ENCODE measurements at places on chromosomes 13 and 19.

DNA sequence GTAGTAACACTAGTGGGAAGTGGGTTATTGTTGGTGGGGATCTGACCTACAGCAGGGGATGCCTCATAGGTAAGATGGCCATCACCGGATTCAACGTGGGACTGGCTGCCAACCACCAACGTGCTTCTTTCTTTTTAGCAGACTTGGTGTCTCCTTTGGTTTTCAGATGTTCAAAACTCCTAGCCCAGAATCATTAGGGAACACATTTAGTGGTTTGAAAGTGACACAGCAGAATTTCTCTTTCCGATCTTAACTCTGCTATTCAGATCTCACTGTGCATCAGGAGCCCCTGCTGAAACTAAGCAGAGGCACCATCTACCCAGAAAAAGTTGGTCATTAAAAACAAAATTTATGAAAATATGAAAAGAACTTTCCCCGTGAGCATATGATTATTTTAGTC lies 36.7 kb upstream of the PCDH8 start:
- no peak for DNase-seq

DNA sequence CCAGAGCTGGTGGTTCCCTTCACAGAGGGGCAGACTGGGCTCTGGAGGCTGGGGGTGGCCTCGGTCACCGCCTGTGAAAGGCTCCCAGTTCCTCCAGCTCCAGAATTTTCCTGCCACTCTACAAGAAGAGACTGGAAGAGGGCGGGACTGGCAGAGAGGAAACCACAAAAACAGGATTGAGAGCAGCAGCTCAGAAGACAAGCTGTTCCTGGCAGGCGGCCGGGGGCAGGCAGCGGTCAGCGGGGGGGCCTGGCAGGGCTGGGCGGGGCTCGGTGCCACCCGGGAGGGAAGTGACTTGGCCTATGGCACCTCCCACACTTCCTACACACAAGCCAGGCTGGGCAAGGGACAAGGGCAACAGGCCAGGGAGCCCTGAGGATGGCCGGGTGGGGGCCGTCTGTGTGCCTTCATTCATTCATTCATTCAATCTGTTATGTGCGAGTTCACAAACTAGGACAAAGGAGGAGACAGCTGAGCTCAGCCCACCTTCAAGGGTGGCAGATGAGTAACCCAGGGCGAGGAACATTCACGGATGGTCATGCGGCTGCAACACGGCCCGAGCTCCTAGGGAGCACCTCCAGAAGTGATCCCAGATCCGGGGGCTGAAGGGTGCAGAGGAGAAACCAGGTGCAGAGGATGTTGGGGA lies 16.9 kb upstream of the BTBD2 start:
- no peak for DNase-seq

- no peak for DNase-seq
These were observed 551 bp downstream of the FZR1 start for GRCh38 chr19:3506384-3507340.

DNA sequence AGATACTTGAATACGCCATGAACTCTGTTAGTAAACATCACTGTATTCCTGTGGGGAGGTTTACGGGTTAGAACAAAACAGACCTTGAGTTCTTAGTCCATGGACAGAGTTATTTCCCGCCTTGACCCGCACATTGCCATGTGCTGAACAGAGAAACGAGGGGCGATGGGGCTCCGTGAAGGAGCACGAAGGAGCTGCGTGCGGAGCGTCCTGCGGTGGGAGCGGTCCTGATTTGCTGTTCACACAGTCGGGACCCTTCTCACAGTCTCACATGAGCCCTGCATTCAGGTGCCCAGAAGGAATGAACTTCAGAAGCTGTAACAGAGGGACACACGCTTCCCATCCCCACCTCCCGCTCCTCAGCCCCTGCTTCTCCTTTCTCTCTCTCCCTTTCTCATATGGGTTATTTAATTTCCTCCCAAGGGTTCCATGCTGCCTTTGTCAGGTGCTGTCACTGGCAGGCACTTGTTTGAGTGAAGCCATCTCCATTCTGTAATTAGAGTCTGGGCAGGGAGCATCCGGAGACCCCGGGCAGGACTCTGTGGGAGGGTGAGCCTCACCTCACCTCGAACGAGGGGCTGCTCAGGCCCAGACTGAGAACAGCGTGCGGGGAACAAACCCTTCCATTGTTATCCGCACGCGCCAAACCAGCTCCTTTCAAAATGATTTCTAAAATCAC lies 76.9 kb downstream of the TEX29 start:
- DNase-seq = no peak

DNA sequence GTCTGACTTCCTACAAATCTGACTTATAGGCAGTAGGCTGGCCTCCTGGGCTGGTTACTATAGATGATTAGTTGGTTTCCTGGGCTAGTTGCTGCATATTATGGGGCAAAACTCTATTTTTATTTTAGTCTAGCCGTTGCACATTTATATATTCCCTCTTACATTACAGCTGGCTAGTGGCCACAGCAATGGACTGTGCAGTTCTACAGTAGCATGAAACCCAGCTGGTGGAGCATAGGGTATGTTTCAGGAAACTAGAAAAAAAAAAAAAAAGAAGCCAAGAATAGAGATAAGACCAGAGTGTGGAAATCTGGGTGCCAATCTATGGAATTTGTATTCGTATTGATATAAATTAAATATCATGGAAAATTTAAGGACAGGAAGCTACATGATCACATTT lies 304.4 kb upstream of the NBEA start:
- no peak for DNase-seq

GRCh38 chr19:39595950-39596349 lies 6.4 kb upstream of the LGALS13 start:
- DNase-seq = no peak

DNA sequence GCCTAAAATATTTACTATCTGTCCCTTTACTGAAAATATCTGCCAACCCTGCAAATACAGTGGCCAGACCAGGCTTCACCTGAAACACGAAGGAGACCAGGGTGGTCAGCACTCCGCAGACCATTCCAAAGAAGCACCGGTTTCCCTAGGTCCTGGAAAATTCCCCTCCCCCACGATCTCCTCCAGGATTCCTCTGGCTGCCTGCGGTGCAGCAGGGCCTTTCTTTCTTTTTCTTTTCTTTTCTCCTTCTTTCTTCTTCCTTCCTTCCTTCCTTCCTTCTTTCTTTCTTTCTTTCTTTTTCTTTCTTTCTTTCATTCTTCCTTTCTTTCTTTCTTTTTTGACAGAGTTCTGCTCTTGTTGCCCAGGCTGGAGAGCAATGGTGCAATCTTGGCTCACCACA lies 152.7 kb downstream of the USP12 start:
- no peak for DNase-seq

GRCh38 chr19:17328517-17329365 lies 5.9 kb downstream of the ANO8 start:
- DNase-seq = no peak

GRCh38 chr13:25707726-25708125 lies 336.0 kb downstream of the ATP8A2 start:
- DNase-seq = no peak

GRCh38 chr13:20721454-20722357 lies 18.2 kb downstream of the IL17D start:
- DNase-seq = no peak

- DNase-seq = no peak
These were observed 275.6 kb downstream of the KLF5 start for GRCh38 chr13:73334445-73334844.

- DNase-seq = no peak
These were observed 18.7 kb downstream of the ACTN4 start for GRCh38 chr19:38665950-38666662.

- no peak for DNase-seq
These were observed 6.2 kb downstream of the NUMBL start for GRCh38 chr19:40684280-40684679.

- DNase-seq = no peak
These were observed 11.7 kb downstream of the TJP3 start for GRCh38 chr19:3719868-3720267.

- no peak for DNase-seq
These were observed 255.3 kb downstream of the TEX29 start for GRCh38 chr13:111575719-111576118.

GRCh38 chr19:1105008-1105872 lies 1.4 kb downstream of the GPX4 start:
- peak; percentile 88 for DNase-seq

GRCh38 chr13:104491916-104492315 lies 1425.7 kb upstream of the SLC10A2 start:
- DNase-seq = no peak

DNA sequence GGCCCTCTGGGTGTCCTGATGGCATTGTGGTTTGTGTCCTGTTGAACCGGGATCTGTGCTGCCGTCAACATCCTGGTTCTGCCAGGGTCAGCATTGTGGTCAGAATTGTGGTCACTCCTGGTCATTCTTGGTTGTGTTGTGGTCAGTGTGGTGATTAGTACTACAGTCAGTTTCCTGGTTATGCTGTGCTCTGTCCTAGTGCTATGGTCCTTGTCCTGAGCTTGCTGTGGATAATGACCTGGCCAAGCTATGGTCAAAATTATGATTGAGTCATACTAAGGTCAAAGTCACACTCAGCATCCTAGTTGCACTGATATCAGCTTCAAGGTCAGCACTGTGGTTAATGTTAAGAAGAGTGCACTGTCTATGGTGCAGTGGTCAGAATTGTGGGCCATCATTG lies 4.5 kb upstream of the OLFM2 start:
- DNase-seq = no peak

- no peak for DNase-seq
These were observed 2.7 kb upstream of the IGFL4 start for GRCh38 chr19:46043519-46043918.

DNA sequence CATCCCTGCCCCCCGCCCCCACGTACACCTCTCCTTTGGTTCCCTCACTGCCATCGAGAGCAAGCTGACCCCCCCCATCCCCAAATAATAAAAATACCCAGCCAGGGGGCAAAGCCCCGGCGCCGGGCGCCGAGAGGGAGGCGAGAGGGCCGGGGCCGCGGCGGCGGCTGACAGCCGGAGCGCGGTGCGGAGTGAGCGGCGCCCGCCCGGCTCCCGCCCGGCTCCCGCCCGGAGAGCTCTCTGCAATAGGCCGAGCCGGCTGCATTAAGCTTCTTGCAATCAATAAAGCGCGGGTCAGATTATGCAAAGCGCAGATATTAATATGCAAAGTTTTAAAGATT lies 40.9 kb downstream of the DEDD2 start:
- DNase-seq = peak; percentile 49

DNA sequence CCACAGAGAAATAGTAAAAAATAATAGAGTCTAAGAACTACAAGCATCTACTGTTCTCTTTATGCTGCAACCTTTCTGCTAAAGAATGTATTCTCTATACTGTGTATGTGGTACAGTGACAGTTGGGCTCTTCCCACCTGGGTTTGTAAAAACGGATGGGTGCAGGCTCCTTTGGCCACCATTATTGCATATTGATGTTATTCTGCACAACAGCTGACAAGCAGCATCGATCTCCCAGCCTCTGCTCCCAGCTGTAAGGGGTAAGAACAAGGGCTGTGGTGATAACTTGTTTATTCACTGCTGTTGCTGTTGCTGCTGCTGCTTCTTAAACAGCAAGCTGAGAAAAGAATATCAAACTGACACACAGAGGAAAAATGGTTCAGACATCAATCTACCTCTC lies 56.1 kb downstream of the KCNRG start:
- DNase-seq = no peak

GRCh38 chr13:77386046-77386445 lies 59.2 kb upstream of the MYCBP2 start:
- no peak for DNase-seq

DNA sequence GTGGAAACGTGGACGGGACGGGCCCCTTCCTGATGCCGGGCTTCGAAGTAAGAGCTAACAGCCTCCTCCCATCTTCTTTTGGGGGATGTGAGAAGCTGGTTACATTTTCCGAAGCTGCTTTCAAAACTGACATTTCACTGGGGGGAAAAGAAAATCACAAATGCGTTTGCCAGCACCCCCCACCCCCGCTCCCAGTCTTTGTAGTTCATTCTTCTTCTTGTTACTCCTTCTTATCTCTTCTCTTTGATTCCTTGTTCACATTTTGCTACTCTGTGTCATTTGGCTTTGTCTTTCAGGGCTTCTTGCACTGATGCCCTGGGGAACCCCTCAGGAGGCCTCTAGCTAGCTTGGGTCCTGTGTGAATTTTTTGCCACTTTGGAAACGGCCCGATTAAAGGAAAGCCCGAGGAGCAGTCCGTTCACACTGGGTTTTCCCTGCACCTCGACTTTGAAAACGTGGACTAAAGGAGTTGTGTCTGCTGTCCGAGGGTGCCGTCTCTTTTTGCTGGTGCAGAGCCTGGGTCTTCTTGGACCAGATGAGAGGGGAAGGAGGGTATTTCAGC lies 1.3 kb downstream of the CARM1 start:
- DNase-seq = no peak

GRCh38 chr13:73901324-73902068 lies 232.7 kb downstream of the KLF12 start:
- DNase-seq = no peak

- DNase-seq = no peak
These were observed 7.5 kb upstream of the B3GLCT start for GRCh38 chr13:31192306-31192705.

DNA sequence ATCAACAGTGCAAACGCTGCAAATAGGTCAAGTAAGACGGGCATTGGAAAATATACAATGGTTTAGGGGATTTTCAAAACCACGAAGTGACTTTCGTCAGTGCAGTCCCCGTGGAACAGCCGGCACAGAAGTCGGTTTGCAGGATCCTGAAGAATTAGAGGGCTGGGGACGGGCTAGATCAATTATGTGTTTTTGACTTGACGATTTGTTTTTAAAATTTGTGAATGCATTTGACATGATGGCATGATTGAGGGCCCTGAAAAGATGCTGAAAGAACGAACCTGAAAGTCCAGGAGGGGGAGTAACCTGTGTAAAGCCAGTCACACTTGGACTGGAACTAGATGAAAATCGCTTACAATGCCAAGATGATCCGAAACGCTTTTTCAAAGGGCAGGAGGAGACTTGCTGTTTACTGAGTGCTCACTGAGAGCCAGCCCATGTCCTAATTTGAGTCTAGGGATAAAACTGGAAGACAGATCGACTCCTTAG lies 8.9 kb upstream of the DGKH start:
- peak; percentile 16 for DNase-seq

GRCh38 chr13:97188207-97188606 lies 33.9 kb upstream of the MBNL2 start:
- no peak for DNase-seq

GRCh38 chr19:1254530-1255185 lies 6.3 kb downstream of the MIDN start:
- no peak for DNase-seq

GRCh38 chr19:40414542-40415535 lies 1.7 kb upstream of the PRX start:
- peak; percentile 3 for DNase-seq

GRCh38 chr13:106619688-106620555 lies 52.0 kb upstream of the ARGLU1 start:
- peak; percentile 18 for DNase-seq

DNA sequence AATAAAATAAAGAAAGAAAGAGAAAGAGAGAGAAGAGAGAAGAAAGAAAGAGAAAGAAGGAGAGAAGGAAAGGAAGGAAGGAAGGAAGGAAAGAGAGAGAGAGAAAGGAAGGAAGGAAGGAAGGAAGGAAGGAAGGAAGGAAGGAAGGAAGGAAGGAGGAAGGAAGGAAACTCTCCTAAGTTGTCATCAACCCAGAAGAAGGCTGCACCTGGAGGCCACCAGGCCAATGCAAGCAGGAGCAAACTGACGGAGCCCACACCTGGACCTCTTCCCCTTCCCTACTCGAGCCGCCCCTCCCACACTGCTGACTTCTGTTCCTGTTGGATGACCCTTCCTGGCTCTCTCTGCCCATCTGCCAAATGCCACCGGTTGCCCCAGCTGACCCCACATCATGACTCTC lies 8.7 kb downstream of the ACER1 start:
- DNase-seq = no peak

- DNase-seq = no peak
These were observed 96.7 kb downstream of the GJA3 start for GRCh38 chr13:20064128-20064527.
